ENCODE measurements at places on chromosomes 3 and 15.
A peak's percentile ranks its signal among the peaks of the same experiment; 100 is the strongest.

DNA sequence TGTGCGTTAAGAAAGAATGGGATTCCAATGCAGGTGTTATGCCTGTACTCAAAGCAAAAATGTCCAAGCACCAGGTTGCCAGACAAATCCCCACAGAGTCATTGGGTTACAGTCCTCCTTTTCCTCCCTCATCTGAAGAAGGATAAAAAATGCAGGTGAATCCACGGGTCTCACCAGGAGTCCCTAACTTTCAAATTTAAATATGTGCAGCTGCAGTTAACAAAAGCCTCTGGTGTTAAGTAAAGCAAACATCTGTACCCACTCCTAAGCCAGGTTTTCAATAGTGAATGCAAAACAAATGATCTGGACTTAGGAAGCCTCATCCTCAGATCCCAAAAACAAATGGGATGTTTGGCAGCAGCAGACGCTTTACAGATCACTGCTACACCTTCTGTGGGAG, 70.4 kb upstream of the SETMAR start:
- DNase-seq, result no peak

DNA sequence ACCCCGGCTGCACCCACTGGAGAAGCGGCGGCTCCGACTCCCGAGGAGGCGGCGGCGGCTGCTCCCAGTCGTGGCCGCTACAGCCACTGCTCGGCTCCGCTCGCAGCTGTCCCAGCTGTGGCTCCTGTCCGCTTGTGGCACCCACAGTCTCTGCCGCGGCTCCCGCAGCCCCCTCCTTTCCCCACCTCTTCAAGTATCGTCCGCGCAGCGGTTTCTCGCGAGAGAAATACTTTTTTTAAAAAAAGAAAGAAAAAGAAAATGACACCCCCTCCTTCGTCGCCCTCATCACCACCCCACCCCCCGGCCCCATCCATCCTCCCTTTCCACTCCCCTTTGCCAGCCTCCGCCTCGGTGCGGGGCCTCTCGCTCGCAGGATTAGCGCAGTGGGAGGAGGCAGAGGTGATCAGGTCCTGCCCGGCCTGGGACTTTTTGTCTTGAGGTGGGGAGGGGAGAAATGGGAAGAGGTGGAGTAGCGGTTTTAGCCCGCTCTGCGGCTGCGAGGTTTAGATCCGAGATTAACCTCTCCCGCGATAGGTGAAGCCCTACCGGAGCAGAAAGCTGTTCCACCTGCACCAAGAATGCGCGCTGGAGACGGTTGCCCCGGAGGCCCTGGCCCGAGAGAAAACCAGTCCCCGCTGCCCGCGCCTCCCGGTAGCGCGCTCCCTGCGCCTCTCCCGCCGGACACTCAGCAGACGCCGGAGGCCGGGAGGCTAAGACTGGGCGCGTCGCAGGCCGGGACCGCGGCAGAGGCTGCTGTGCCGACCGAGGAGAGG, at the start of gene FBN1:
TSS of gene FBN1 (minus strand) at position 152 of the 773 bp plus-strand sequence. CDS start 940 bp downstream, outside the sequence.
- peak; percentile 95 for DNase-seq

DNA sequence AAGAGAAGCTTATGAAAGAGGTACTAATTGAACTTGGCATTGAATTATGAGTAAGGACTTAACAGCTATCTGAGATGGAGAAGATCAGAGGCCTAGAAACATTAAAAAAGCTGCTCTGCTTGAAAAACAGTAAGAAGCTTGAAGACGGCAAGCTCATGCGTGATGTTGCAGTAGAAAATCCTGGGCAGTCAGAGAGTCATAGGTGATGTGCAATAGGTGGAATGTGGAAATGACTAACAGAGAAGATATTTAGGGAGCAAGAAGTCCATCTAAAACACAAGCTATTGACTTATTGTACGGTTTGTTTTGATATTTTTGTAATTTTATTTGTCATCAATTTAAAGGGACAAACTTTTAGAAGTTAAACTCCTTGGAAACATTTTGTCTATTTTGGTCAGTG, 1101.4 kb downstream of the ROBO2 start:
- peak; percentile 58 for DNase-seq

DNA sequence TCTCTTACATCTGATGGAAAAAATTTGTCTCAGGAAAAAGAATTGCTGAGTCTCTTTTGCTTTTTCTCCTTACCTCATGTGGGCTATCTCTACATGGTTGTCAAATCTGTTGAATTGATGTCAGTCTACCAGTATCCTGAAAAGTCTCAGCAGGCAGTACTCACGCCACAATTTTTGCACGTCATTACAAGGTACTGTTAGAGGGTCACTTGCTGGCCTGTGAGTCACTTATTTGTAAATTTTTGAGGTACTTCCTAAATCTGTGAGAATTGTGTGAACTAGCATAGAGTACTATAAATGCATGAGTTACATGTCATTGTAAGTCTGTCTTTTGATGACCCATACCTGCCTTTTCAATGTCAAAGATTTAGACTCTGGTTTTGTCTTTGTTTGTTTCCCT, 15.9 kb downstream of the HPS3 start:
- no peak for DNase-seq

GRCh38 chr3:194181612-194182529, 45.9 kb downstream of the HES1 start:
- no peak for DNase-seq

DNA sequence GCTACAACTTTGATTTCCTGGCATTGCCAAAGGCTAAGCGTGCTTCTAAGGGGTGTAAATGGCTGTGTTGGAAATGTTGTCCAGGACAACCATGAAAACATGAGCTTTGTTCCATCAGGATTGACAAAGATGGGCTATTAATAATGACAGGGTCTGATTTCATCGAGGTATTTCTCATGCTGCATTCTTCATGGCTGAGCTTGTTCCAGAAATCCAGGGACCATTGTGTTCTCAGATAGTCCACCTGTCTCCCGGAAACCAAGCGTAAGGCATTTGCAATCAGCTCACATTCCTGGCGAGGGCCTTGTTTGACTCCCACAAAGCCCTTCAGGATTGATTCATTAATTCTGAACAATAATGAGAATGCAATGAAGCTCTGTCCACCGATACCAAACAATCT, 111.3 kb downstream of the CD47 start:
- DNase-seq, result no peak

GRCh38 chr3:58021072-58021959, 13.1 kb downstream of the FLNB start:
- no peak for DNase-seq

DNA sequence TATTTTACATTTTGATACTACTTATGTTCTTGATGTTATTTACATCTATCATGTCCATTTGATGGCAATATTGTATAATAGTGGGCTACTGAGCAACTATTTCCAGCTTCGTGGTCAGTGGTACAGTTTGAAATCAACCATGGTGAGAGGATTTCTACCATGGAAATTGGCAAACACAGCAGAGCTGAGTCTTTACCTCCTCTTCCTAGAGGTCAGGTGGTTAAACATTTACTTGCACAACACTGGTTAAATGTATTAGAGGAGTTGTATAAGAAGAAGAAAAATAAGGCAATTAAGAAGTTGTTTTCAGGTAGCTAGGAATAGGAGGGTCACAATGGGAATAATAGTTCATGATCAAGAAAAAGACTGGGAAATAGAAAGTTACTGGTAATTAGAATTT, 7.2 kb upstream of the PPM1L start:
- DNase-seq, result no peak

GRCh38 chr15:42590619-42591237, 15.3 kb downstream of the STARD9 start:
- no peak for DNase-seq

DNA sequence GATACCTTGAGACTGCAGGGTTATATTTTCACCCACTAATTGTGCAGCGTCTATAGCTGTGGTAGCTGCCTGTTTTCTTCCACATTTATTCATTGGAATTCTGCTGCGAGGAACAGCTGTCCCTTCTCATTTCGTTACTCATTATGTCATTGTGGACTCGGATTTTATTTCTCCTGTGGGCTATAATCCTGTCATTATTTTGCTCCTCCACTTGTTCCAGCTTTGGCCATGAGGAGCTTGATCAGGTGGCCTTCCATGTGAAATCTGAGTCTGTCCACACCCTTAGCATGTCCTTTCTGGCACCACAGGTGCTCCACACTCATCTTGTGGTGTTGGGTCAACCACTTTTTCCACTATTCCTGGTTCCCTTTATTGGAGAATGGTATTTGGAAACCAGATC, 14.8 kb downstream of the LYSMD4 start:
- DNase-seq, result no peak

DNA sequence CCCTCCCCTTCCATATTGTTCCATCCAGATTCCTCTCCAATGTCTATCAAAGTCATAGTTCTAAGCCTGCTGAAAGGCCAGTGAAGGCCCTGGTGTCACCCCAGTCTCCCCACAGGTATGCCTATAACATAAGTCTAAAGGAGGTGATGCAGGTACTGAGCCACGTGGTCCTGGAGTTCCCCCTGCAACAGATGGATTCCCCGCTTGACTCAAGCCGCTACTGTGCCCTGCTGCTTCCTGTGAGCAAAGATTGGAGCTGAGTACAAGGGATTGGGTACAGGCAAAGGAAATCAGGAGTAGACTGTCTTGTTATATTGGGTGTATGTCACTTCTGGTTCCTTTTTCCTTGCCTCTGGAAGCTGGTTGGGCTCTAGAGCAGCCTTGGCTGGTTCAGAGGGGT, 8.2 kb downstream of the EIF2B5 start:
- DNase-seq, result no peak

DNA sequence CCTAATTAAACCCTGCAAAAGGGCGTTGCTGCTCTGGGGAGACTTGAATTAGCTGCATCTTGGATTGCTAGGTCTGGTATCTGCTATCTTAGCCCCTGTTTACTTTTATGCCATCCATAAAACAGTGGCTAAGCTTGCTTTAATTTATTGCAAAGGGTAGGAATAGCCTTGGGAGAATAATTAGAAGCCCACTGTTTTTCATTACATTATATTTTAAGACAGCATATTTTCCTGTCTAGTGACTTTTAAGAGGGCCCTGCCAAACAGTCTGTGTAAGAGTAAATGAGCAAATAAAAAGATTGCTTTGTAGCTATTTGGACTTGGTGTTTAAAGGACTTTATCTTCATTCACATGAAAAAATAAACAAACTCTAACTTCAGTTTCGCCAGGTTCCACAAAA, 17.4 kb upstream of the SUSD5 start:
- DNase-seq, result peak; percentile 9

DNA sequence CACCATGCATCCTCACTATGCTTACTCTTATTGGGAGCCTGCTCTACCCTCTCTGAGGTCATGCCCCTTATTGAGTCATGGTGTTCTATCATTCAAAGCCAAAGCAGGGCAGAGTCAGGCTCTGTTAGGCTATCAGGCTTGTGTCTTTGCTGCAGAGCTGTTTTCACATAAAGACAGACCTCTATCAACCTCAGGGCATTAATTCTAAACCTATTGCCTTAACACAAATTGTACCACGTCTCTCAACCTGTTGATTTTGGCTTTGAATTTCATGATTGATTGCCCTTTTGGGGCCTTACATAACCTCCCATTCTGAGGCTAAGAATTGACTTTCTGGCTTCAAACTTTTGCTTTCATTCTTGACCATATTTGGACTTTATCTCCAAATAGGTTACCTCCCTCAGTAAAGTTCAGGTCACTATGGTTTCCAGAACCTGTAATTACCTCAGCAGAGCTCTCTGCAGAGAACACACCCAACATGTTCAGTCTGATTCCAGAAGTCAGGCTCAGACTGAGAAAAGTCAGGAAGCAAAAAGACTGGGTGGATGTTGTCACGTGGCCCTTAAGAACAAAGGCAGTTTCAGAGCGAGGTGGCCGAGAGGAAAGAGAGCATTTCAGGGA, 221.4 kb upstream of the NANOGP8 start:
- DNase-seq, result peak; percentile 70

- DNase-seq, result no peak
These were observed 110.7 kb upstream of the TMCO5A start for GRCh38 chr15:37823601-37824275.

- DNase-seq, result no peak
These were observed 47.1 kb upstream of the MECOM start for GRCh38 chr3:169710619-169711018.

DNA sequence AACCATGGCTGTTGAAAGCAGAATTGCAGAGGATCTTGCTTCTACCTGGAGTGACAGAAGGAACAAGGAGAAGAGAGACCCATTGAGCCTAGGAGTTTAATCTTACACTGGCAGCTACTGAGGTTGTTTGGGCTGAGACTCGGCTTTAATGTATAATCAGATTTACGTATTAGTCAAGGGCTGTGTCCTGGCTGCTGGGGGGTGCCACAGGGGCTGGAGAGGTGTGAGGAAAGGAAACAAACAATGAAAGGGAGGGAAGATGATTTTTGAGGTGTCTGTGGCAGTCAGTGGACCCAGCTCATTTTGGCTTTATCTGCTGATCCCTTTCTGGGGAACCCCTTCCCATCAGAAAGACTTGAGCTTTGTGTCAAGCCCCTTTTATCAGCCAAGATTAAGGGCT, 95.7 kb downstream of the PRICKLE2 start:
- DNase-seq, result no peak

DNA sequence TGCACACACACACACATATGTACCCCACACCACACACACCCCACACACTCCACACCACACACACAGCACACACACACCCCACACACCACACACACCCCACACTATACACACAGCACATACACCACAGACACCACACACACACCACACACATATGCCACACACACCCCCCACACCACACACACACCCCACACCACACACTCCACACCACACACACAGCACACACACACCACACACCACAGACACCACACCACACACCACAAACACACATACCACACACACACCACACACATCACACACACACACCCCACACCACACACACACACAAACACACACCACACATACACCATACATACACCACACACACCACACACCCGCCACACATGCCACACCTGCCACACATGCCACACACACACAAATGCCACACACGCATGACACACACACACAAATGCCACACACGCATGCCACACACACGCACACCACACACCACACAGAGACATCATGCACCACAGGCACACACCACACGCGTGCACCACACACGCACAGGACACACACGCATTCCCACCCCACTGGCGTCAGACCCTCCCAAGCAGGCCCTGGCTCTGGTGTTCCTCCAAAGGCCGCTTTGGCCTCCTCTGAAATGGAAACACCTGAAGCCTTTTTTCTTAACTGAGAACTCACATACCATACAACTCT, 15.7 kb downstream of the CHST13 start:
- DNase-seq, result no peak

GRCh38 chr3:188486126-188486525, 332.2 kb downstream of the LPP start:
- no peak for DNase-seq

DNA sequence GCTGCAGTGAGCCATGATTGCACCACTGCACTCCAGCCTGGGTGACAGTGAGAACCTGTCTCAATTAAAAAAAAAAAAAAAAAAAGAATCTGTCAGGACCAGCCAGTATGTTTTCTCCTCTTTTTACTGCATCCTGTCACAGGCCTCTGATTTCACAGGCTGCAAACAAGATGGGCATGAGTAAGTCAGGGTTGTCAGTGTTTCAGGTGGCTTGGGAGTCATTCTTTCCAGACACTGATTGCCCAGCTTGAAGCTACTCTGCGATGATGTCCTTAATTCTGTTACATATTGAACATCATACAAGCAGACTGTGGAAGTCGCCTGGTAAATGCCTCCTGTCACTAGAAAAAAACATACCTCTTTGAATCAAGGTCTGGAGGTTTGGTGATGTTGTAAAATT, 18.8 kb downstream of the DIS3L start:
- no peak for DNase-seq
